Stimulated activated CD4-positive, alpha-beta T cell treated with anti-CD3 and anti-CD28 coated beads, Interleukin-1b, Interleukin-23, amount 100 ng/mL, for 1 hour (primary cell): ENCODE measurements at places on chromosomes 6 and 20.
A peak's percentile ranks its signal among the peaks of the same experiment; 100 is the strongest.

GRCh38 chr6:104525677-104526322 is 333.9 kb downstream of the HACE1 start:
- DNase-seq: peak; percentile 33

DNA sequence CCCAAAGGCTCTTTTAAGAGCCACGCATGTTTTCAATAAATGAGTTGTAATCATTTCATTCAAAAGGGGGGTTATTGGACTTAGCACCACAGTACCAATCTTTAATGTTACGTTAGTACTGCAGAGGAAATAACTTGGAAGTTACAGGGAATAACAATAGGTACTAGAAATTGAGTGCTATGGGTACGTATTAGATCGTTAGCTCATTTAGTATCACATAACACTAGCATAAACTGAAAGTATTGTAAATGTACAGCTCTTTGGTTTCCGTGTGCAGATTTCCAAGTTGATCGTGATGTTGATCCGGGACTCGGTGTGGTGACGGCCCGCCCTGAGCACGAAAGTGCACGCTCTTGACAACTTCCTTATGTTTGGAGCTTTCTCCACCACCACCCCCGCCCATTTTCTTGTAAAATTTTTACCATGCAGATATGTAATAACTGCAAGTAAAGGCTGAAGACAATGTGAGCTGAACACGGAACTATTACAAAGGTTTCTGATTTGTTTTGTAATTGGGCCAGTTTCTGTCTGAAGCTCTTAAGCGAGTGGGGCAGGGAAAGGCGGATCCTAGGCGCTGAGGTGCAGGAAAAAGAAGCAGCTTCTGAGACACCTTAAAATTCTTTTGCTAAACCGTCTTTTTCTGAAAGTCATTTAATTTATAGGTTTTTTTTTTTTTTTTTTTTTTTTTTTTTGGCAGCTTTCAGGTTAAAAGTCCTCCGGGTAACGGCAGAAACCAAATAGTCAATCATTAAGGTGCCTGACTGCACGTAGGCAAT is 71.5 kb downstream of the HFE start:
- no peak for DNase-seq

- no peak for DNase-seq
Observed at GRCh38 chr6:158021376-158021775, 39.7 kb downstream of the SYNJ2 start.

- no peak for DNase-seq
Observed at GRCh38 chr6:73309785-73310502, 44.1 kb downstream of the DPPA5 start.

DNA sequence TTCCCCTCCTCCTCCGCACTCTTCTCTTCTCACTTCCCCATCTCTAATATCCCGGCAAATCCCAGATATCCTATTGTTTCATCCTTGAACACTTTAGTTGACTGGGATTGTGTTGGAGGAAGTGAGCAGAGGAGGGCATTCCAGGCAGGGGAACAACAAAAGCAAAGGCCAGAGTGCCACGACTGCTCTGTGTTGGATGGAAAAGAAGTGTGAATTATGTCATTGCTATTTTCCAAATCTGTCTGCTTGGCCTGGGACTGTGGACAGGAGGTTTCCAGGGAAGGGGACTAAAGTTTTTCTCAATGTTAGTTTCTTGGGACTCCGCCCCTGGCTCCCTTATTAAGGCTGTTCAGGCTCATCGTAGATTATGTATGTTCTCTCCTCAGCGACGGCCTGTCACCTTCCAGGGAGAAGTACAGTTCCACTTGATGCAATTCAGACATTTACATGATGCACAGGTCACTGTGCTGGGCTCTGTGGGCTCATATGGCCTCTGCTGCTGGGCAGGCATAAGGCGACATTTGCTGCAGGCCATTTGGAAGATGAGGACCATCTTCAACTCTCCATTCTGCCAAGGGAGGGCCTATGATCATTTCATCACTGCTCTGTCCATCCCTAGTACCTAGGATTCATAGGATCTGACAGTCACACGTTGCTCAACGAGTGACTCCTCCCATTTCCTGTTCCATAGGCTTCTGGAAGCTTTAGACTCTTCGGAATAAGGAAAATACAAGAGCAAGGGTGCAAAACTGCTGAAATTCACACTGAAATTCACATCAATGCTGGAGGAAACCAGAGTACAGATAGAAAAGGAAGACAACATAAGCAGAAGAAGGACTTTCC is 99.1 kb upstream of the KCNK16 start:
- DNase-seq: no peak

GRCh38 chr20:46592580-46593362 is 42.3 kb upstream of the OCSTAMP start:
- no peak for DNase-seq

DNA sequence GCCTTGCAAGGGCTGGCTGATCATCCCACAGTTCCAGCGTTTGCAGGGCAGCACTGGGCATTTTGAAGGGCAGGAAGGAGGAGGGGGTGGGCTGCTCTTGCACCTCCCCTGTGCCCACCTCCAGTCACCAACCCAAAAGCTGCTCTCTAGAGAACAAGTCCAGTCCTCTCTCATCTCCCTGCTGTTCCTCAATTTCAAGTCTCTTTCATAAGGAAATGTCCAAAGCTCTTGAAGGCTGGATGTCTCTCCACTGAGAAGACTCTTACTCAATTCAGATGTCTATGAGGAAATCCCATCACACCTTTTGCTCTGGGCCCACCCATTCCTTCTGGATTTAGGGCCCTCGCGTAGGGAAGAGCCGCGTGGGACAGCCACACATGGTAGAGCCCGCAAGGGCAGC is 31.7 kb downstream of the WRNIP1 start:
- no peak for DNase-seq

DNA sequence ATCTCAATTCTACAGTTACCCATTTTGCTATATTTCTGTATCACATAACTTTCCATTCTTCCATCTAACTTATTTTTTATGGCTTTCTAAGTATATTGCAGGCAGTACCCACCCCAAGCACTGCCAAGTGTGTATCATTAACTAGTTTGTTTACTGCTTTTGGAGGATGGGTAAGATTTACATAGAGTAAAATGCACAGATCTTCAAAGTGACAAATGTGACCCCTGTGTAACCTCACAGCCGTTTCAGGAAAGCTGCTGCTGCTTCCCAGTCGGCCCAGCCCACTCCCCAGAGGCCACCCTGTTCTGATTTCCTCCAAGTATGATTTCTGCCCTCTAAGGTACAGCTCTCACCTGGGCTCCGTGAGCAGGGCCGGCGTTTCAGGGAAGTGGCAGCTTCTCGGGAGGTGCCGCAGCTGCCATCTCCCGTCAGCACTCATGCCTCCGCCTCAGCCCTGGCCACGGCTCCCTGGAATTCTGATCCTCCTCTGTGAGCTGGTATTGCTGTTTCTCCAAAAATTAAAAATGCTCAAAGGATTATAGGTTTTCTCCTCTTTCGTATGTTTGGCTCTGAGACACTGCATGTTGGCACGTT is 15.0 kb upstream of the MAP1LC3A start:
- DNase-seq: no peak

DNA sequence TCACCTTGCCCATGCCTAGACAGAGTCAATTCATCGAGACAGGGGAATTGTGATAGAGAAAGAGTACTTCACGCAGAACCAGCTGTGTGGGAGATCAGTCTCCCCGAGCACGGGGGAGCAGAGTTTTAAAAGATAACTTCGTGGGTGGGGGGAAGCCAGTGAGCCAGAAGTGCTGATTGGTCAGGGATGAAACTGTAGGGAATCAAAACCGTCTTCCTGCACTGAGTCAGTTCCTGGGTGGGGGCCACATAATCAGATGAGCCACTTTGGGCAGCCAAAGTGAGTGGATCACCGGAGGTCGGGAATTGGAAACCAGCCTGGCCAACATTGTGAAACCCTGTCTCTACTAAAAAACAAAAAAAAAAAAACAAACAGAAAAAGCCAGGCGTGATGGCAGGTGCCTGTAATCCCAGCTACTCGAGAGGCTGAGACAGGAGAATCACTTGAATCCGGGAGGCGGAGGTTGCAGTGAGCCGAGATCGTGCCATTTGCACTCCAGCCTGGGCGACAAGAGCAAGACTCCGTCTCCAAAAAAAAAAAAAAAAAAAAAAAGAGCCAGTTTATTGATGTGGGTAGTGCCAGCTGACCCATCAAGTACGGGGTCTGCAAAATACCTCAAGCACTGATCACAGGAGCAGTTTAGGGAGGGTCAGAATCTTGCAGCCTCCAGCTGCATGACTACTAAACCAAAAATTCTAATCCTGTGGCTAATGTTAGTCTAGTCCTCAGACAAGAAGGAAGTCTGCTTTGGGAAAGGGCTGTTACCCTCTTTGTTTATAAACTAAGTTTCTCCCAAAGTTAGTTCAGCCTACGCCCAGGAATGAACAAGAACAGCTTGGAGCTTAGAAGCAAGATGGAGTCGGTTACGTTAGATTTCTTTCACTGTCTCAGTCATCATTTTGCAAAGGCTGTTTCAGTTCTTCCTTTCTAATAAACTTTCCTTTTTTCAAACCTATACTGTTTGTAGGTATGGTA is 3.9 kb upstream of the TRIM39 start:
- DNase-seq: no peak

DNA sequence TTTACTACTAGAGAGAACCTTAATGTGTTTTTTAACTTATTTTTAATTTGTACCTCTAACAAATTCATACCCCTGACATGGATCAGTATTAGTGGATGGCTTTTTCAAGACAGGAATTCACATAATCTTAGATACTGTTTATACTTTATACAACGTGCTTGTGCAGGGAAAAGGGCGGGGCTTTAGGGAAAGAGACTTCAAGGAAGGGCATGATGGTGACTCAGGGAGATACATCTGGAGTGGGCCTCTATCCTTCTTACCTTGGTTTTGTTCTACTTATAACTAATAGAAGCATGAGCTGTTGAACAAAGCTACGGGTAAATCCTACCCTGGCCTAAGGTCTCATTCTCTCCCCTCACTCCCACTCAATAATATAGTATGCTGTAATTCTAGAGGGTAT is 160.8 kb downstream of the C6orf58 start:
- no peak for DNase-seq

GRCh38 chr20:37323985-37324384 is 22.0 kb upstream of the SRC start:
- DNase-seq: no peak
